Chondrocyte (in vitro differentiated cells): ENCODE measurements at places on chromosomes 16 and 17. TPM values are rescaled to one million over a fixed set of nuclear protein-coding genes. Genes with fewer than 3 reads are reported as not detected.
A peak's percentile ranks its signal among the peaks of the same experiment; 100 is the strongest.

Gene PRSS8
- not detected in 3 replicates for total RNA-seq

Gene ABI3
- not detected in 3 replicates for total RNA-seq

Gene NR1D1
- 5.9 to 7.9 TPM (median 6.6 TPM) in 3 replicates for total RNA-seq

Gene PRSS33
- not detected in 3 replicates for total RNA-seq

Gene PLA2G10
- not detected in 3 replicates for total RNA-seq

DNA sequence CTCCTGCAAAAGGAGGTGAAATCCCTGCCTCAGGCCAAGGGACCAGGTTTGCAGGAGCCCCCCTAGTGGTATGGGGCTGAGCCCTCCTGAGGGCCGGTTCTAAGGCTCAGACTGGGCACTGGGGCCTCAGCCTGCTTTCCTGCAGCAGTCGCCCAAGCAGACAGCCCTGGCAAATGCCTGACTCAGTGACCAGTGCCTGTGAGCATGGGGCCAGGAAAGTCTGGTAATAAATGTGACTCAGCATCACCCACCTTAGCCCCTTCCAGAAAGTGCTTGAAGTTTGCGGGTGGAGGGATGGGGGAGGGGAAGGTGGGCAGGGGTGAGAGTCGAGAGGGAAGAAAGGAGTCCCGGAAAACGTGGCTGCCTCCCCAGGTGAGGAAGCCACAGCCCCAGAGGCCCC, 2.1 kb downstream of the MC1R start:
- no peak for DNase-seq

- DNase-seq = no peak
Measured at GRCh38 chr17:10631048-10631700, 25.9 kb downstream of the MYH3 start.

GRCh38 chr17:492022-492413, 139.4 kb upstream of the RPH3AL start:
- no peak for DNase-seq

GRCh38 chr16:88602091-88602490, 31.9 kb downstream of the ZC3H18 start:
- DNase-seq = no peak

DNA sequence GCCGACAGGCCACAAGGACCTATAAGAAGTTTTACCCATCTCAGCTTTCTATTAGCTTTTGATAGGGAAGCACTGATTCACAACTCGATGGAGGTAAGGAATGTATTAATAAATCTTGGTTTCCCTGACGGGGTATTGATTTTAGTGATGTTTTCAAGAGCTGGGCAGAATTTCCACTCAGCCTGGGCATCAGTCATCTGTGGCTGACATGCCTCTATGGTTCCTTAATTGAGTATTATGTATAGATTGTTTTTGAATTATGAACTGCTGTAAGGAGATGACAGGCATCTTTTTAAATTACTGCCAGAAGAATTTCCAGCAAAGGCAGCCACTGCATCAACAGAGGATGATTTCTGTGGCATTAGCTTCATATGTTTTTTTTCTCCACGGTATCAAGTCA, 128.6 kb downstream of the CPPED1 start:
- no peak for DNase-seq

DNA sequence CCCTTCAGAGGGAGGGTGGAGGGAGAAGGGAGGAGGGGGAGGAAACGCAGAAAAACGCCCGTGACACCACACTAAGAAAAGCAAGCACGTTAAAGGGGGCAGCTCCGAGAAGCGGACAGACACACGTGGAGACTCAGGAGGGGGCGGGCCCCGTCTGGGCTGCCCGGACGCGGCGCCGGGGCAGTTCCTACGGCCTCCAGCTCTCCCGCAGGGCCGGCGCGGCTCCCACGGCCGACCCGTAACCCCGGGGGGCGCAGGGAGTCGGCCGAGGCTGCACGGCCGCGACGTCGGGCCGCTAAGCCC, 362 bp downstream of the KLHDC4 start:
- no peak for DNase-seq

- DNase-seq = peak; percentile 27
Measured at GRCh38 chr17:64393000-64393402, 2.3 kb upstream of the PECAM1 start.

DNA sequence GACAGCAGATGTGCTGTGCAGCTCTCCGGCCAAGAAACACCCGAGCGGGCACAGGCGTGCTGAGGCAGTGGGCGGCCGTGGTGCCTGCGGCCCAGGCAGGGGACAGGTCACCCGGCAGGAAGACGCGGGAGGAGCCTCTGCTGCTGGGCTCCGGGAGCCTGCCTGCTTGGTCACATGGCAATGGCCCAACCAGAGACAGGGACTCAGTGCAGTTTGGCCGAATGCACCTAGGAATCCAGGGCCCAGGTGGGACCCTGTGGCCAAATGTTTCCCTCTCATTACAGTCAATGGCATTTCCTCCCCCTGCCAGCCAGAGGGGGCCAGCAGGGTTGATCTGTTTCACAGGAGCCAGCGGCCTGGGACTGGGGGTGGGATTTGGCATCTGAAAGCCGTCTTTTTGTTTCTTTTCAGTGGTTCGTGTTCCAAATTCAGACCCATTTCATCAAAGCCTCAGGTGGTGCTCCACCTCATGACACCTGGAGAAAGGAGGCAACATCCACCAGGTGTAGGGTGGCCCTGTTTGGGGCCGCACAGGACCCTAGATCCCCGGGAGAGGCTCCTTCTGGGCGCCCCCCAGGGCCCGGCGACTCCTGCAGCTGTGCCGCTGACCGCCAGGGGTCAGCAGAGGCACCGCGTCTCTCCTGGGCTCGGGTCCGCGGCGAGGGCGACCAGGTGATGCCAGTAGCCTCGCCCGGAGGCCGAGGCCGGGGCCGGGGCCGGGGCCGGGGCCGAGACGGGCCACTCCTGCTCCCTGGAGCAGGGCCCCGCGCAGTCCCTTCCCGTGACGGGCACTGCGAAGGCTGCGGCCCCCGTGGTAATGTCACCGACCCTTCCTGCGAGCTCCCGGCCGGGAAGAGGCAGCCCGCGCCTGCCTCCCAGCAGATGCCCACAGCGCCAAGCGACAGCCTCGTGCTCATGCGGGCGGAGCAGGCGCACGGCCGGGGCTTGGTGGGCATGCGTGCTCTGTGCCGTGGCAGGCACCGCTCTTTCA, 118.5 kb downstream of the C16orf78 start:
- DNase-seq = peak; percentile 95

GRCh38 chr17:7019839-7020519, 2.9 kb upstream of the BCL6B start:
- no peak for DNase-seq

- no peak for DNase-seq
Measured at GRCh38 chr16:85303354-85303883, 191.1 kb upstream of the CIBAR2 start.

GRCh38 chr17:54736573-54736972, 164.1 kb upstream of the TOM1L1 start:
- no peak for DNase-seq

DNA sequence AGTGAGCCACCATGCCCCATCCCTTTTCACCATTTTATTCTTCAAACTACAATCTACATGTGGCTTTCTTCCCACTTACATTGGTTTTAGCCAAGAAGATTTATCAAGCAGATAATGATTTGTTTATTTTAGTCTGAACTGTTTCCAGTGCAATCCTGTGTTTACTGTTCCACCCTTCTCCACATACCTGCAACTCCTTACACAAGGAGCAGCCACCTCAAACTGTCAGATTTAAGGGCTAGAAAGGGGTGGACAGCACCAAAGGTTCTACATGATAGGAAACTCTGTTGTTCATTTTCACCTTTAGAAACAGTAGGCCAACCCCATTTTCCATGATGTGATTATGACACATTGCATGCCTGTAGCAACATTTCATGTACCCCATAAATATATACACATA, 1.9 kb downstream of the RUNDC1 start:
- DNase-seq = no peak

- no peak for DNase-seq
Measured at GRCh38 chr17:12040478-12040877, 19.8 kb downstream of the MAP2K4 start.

- no peak for DNase-seq
Measured at GRCh38 chr16:88702371-88703210, 3.6 kb downstream of the RNF166 start.

DNA sequence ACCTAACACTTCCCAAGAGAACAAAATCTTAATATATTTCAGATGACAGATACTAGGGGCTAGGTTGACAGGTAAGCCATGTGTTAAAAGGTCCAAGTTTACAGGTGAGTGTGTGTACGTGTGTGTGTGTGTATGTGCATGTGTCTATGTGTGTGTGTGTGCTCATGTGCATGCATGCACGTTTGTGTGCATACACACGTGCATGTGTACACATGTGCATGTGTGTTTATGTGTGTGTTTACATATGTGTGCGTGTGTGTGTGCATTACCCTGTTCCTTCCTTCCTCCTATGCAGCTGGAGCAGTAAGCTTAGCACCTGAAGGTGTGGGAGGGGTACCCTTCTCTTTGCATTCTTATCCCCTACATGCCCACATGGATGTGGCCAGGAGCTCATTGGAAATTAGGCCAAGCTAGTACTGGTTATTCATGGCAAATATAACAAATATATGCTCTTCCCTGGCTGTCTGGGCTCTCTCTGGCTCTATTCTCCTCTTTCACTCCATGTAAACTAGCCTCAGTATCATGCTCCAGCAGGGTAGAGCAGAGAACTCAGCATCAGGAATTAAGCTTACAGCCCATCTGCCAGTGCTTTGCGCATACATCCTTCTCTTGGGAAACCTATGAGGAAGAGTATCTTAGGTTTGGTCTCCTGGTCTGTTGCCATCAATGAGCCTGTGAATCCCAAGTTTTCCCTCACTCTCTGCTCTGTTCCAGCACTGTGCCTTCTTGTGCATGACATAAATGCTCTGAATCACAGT, 258.0 kb upstream of the MYOCD start:
- DNase-seq = no peak

GRCh38 chr16:68079376-68079625, 5.9 kb upstream of the NFATC3 start:
- no peak for DNase-seq

DNA sequence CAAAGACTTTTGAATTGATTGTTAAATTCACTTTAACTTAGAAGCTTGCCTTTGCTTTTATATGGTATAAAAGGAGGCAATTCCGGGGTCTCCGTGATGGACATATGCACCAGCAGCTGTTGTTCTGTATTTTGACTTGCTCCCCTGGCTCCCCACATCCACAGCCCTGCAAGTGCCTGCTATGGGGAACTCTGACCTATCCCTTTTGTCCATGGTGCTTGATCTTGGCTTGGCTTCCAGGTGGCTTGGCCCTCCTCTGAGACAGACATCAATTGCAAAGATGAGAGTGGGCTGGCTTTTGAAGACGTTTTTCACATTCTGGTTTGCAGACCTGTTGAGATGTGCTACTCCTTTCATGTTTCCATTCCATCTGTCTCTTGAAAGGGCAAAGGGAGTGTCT, 26.9 kb downstream of the TOM1L1 start:
- no peak for DNase-seq

GRCh38 chr17:43958748-43959352, 5.1 kb upstream of the PYY start:
- DNase-seq = no peak

DNA sequence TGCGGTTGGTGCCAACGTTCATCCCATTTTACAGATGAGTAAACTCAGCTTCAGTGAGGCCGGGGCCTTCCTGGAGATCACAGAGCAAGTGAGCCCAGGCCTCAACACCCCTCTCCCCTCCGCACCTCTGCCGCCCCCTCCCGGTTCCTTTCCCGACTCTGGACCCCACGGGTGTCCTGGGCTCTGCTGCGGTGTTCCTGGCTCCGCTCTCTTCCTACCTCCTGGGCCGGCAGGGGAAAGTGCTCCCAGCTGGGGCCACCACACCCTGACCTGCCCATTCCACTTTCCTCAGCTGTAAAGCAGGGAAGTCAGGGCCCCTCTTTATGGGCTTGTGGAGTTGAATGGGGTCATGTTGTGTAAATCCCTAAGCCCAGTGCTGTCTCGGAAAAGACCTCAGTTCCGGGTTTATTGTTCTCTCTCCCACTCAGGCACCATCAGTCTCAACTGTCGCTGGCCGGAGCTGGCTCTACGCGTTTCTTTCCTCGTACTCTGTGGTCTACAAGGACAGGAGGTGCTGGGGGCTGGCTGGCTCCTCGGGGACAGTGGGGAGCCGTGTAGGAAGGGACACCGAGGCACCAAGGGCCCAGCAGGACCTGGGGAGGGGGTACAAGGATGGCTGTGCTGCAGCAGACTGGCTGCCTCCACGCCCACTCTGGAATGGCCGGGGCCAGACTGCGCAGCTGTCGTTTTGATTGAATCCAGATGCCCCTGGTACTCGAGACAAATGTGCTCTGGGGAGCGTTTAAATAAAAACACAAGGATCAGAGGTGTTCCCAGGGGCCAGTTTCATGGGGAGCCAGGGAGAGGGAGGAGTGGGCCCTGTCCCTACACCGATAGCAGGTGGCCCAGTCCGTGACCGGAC, 21.7 kb upstream of the ACSF3 start:
- no peak for DNase-seq

DNA sequence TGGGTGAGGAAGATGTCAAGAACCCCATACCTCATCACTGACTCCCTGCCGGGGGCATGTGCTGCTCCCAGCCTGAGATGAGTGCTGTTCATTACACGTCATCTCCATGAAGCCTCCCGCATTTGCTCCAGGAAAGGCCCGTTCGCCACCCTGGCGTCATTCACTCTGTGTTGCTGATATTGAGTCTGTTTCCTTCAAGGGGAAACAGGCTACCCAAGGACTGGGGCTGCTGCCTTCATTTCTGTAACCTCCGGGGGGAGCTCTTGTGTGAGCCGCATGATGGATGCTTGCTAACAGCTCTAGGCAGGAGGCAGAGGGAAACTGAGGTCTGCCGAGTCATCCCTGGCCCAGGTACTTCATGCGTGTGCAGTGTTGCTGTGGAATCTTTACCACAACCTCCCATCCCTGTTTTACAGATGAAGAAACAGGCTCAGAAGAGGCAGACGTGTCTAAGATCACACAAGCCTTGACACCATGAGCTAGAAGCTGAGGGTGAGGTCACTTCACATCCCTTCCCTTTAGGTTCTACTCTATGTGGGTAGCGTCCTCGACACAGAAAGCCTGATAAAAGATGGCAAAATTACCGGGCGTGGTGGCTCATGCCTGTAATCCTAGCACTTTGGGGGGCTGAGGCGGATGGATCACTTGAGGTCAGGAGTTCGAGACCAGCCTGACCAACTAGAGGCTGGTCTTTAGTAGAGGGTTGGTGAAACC, 3.5 kb upstream of the ARMC5 start:
- DNase-seq = peak; percentile 39

DNA sequence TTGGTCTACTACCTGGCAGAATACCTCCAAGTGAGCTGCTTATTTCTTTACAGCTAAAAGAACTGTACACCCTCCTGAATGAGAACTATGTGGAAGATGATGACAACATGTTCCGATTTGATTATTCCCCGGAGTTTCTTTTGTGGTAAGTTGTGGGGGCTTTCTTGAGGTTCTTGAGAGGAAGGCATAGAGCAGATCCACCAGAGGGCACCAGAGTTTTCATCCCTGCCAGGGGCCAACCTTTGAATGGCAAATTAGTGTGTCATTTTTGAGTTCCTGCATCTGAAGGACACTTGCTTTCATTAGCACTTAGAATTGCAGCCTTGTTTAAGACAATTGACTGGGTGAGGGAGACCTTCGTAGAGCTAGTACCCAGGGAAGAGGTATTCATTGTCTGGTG, 35.0 kb downstream of the NMT1 start:
- no peak for DNase-seq

GRCh38 chr17:63978272-63979200, 5.8 kb upstream of the SCN4A start:
- no peak for DNase-seq

GRCh38 chr16:55571191-55571897, 4.9 kb downstream of the CAPNS2 start:
- DNase-seq = no peak
